ENCODE measurements at places on chromosomes 7 and 10.

GRCh38 chr10:74384615-74385183 is 233.7 kb downstream of the ADK start:
- DNase-seq = no peak

GRCh38 chr7:149869291-149869650 is 4.5 kb upstream of the ATP6V0E2 start:
- DNase-seq = no peak

- no peak for DNase-seq
These were observed 14.6 kb downstream of the IFIT3 start for GRCh38 chr10:89342206-89342958.

DNA sequence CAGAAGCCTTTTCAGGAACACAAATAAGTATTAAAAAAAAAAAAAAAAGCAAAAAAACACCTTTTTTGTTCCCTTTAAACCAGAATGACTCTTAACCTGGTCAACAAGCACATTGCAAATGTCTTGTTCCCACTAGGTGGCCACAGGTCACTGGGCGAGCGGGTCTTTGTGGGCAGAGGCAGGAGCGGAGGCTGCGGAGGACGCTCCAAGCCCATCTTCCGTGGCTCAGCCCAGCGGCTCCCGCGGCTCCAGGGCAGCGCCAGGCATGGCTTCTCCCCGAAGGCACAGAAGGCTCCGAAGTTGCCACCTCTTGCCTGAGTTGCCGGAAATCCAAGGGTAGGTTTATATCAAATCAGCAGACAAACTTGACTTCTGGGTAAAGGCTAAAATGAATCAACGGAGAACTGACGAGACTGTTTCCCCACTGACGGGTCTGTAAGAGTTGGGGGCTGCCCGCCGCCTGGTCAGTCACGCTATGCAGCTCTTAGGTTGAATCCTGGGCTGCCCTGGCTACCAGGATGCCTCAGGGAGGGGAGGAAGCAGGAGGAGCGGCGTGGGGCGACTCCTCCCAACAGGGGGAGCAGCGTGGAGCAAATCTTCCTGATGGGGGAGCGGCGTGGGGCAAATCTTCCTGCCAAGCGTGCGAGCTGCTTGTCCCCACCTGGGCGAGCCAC is 144.5 kb downstream of the PTPRN2 start:
- DNase-seq = no peak

DNA sequence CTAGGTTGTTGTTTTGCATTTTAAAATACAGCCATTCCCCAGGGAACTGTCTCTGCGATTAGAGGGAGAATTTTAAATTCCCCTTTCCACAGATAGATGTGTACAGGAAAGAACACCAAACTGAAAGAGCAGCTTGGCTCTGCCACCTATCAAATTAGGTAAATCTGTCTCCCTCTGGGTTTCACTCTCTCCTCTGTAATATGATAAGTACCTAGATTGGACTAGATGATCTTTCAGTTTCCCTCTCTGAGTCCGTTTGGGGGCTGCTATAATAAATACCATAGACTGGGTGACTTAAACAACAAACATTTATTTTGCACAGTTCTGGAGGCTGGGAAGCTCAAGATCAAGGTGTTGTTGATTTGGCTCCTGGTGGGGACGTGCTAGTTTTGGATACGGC is 186.0 kb downstream of the KIF20B start:
- no peak for DNase-seq

GRCh38 chr10:5596611-5597341 is 69.6 kb downstream of the ASB13 start:
- no peak for DNase-seq

DNA sequence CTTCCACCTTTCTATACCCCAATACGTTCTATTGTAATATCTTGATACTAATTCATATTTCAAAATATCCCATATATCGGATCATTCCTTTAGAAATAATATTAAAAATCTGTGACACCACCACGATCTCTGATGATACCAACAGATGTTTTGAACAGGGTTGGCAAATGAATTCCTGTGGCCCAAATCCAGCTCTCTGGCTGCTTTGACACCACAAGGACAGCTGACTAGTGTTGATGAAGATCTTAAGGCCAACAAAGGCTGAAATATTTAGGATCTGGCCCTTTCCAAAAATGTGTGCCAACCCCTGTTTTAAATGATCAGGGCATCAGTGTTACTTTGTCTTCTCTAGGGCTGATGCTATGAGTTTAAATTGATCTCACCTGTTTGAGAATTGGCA is 380.7 kb upstream of the PFKP start:
- no peak for DNase-seq

DNA sequence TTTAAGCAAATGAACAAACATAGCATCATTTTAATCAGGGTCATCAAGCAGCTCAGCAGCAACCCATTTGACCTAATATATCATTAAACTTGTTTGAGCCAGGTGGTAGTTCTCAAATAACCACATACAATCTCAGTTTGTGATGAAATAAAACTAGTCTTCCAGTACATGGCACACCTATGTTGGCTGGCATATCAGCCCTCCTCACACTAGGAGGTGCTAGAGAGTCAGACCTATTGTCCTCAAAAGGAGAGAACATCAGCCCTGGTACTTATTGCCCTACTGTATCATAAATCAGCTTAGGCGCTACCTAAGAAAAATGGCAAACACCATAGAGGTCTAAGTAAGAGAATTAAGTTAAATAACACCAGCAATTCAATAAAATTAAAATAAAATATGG is 81.7 kb downstream of the CABCOCO1 start:
- DNase-seq = no peak

- no peak for DNase-seq
These were observed 96.4 kb upstream of the CACNA2D1 start for GRCh38 chr7:82539969-82540368.

DNA sequence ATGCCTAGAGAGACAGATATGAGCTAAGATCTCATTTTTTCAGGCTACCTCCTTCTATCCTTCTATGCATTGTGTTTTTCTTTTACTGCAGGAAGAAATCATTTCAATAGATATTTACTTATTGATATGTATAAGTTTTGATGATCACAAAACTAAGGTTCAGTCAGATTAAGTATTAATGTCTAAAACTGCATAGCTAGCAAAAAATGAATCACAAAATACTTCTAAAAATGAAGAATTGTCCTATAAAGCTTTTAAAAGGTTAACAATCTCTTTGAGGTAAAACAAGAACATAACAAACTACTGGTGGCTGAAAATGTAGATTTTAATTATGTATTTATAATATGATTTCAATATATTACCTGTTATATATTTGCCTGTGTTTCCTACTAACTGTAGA is 632.9 kb upstream of the LRRTM3 start:
- DNase-seq = no peak

DNA sequence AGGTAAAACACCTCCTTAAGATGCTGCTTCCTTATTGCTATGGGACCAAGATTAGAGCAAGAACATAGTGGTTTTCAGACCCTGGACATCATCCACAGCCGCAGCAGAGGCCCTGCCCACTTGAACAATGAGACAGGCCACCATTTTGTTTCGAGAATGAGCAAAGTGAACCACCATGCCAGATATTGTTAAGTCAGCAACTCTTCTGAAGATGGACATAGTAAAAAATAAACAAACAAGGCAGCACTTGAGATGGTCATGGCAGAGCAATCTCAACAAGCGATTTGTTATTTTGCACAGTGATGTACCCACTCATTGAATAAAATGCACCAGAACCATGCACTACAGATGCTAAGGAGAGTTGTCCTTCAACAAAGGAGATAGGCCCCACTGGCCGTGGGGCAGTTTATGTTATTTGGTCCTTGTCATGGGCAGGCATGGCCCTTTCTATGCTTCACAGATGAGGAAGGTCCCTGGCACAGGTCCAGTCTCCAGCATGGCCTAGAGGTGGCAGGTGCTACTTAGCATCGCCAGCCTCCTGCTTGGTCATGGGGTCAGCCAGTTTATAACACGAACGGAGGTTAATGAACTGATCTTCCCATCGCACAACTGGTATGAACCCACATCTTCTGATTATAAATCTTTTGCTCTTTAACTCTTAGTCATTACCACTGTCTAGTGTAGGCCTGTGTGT is 44.1 kb downstream of the IKZF1 start:
- no peak for DNase-seq
